ENCODE measurements at places on chromosomes 12 and 14.

DNA sequence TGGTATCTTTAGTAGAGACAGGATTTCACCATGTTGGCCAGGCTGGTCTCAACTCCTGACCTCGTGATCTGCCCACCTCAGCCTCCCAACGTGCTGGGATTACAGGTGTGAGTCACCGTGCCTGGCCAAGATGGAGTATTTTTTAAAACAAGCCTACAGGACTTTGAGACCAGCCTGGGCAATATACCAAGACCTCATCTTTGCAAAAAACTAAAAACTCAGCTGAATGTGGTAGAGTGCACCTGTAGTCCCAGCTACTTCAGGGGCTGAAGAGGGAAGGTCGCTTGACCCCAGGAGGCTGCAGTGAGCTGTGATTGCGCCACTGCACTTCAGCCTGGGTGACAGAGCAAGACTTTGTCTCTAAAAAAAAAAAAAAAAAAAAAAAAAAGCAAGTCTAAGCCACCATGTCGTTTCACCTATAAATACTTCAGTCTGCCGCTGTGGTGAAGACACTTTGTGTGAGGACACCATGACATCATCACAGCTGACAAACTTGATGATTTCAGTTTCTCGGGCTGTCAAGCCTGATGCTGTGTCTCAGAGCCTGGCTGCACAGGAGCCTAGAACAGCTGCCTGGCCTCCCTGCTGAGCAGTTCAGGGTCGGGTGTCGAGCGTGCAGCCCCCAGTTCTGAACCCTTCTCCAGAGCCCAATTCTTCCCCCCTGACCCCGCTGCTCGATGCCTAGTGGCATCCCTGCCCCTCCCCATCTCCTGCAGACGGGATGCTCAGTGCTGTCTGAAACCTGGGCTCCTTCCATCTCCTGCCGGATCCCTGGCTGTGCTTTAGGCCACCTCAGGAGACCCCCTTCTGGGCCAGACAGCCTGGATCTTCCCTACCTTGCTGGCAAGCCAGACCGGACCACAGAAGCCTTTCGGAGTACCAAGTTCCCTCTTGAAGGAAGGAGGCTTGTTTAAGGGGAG lies 119.2 kb upstream of the EVL start:
- no peak for DNase-seq

DNA sequence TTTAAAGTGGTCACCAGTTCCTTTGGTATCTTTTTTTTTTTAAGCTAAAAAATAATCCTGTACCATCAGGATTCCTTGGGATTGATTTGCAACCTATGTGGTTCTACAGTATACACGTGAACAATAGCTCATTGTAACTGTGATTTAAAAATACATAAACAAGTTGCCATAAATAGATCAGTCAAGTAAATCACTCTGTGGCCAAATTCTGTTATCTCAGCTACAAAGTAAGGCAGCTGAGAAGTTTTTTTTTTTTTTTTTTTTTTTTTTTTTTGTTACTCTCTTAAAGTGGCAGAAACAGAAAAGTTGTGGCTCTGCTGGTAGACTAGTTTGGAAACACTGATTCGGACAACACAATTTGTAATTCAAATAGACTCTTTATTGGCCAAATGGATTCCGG lies 104.5 kb downstream of the PRICKLE1 start:
- no peak for DNase-seq

DNA sequence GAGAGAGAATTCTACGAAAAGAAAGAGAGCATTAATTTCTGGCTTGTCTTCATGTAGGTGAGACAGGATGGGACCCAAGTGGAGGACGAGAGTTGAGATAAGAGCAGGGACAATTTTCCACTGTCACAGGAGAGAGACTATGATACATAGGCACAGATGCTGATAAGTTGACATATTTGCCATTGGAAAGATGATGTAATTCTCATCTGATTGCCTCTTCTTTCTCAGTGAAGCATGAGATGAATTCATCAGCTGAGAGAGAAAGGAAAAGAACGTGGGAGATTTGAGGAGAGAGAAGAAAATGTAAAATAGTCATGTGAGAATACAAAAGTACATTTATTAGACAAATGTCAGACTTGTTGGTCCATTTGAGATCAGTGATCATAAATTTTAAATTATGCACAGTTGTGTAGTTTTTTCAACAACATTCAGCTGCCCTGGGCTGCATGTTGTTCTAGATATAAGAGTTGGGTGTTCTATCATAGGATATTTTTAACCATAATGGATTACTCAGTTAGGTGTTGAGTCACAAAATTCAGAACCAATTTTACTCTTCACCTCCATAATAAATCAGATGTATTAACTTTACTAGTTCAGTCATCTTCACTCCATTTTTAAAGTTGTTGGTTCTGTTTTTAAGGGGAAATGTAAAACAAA lies 222.9 kb downstream of the DPY19L2 start:
- DNase-seq = no peak

GRCh38 chr14:99137913-99138571 lies 134.0 kb downstream of the BCL11B start:
- DNase-seq = no peak

DNA sequence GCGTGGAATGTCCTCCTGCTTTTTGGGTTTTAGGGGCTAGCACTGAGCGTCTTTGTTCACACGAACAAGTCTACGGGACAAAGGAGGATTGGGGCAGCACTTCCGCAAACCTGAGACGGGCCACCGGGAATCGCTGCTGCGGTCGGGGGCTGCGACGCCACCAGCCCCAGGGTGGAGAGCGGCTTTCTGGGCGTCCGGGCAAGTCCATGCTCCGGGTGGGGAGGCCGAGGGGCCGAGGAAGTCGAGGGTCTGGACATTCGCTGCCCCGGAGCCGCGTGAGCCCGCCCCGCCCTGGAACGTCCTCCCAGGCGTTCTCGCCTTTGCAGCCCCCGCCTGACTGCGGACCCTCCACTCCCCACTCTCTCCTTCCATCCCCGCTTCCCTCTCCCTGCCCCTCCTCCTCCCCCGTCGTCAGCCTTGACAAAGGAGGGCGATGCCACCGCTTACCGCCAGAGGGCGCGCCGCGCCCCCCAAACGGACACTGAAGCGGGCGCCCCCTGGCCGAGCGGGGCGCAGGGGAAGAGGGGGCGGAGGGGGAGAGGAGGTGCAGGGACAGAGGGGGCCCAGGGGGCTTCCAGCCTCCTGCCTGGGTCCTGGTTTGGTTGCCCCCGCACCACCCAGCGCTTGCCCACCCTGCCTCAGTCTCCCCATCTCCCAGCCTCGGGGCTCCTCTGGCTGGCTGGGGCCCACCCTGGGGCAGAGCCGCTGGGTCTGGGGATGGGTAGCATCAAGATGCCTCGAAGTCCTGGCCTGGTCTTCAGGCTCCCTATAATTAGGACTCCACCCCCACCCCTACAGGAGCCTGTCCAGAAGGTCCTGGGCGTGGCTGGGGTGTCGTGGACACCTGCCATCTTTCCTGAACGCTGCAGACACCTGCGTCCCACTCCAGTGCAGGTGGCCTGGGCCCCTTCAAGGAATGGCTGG lies 39.1 kb upstream of the INF2 start:
- DNase-seq = peak; percentile 39

DNA sequence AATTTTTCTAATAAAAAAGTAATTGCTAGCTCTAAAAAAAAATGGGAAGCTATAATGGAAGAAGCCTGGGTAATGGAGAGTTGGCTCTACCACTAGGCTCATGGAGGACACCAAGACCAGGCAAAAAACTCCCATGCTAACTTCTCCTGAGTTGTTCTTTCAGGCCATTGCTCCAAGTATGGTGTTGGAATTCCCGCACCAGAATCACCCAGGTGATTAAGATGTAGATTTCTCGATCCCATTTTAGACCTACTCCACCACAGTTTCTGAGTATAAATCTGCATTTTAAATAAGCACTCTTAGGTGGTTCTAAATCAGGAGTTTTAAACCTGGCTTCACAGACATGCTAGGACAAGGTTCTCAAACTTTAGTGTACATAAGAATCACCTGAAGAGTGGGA lies 221.0 kb downstream of the EMP1 start:
- DNase-seq = no peak

DNA sequence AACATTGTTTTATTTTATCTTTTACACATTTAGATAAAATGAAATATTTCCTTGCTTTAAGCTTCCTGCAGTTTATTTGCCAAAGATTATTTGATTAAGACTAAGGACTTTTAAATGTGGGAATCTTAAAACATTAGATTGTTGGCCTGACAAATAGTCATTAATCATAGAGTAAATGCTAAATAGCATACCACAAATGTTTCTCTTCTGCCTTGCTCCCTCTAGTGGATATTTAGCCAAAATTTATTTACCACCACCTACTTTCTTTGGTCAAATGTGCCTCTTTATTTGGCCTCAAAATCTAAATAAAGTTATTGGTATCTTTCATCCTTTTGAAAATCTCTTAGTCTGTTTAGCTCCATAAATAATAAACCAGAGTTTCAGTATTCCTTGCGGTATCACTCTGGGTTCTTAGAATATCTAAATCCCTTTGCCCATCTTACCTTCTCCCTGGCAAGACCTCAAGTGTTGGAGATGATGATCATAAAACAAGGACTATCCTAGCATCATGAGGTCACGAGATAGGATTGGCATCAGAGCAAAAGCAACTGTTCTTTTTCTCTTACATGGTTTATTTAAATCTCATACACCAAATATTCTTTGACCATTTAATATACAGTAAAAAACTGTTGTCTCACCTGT lies 150.6 kb upstream of the AEBP2 start:
- DNase-seq = no peak

DNA sequence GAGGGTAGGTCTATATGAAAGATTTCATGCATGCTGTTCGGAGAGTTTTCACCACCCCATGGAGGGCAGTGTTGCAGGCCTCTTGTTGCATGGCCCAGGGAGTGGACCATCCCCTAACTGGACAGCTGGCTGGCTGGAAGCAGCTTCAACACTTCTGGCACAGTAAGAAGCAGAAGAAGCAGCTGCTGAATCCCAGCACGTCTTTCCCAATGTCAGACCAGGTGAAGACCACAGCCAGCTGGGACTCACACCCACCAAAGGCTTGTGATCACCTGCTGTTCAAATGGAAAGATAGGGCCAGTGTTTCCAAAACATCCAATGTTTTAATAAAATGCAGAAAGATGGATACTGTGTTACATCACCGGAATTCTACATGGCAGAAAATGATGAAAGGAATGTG lies 1423.6 kb downstream of the AACS start:
- no peak for DNase-seq

- DNase-seq = no peak
These were observed 454.0 kb downstream of the FOXG1 start for GRCh38 chr14:29220566-29220965.

DNA sequence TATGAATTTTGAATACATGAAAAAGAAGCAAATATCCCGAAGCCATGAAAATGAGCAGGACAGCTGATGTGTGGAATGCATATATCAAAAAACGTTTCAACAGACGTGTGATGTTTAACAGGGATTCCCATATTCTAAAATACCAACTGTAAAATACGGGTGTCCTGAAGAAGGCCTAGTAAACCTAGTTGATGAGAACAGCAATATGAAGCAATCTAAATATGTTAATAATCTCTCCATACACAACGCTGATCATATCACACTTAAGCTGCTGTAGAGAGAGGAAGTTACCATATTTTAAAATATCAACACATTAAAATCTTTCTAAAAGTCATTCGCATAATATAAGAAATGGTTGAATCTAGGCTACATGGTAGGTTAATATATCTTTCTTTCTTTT lies 317.5 kb downstream of the PPFIA2 start:
- no peak for DNase-seq

DNA sequence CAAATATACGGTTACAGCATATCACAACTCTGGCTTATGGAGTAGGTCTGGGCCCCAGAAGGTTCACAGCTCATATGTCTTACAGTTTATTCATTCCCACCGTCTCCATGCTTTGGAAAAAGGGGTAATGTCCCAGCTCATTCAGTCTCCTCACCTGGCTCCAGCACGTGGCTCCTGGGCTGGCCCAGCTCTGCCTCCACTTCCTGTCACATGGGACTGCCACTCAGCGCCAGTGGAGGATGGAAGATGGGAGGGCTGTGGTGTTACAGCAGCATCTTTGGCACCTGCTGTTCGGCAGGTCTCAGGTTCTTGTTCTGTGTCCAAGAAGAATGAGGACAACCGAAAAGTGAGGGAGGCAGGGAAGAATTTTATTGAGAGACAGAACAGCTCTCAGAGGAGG lies 216.3 kb upstream of the ATXN7L3B start:
- no peak for DNase-seq
